ENCODE measurements at places on chromosomes 1 and 21.
A peak's percentile ranks its signal among the peaks of the same experiment; 100 is the strongest.

- no peak overlapping the region for H3K27ac ChIP-seq
- no peaks in the 10 kb centered on the region for H3K27me3 ChIP-seq
- ATAC-seq = no peak
- no peak overlapping the region for H3K4me3 ChIP-seq
- H3K36me3 ChIP-seq = no peaks in the 10 kb centered on the region
- no peaks in the 10 kb centered on the region for H3K4me1 ChIP-seq
Observed at GRCh38 chr21:39136711-39137110, 46.5 kb downstream of the PSMG1 start.

- H3K4me3 ChIP-seq = no peak overlapping the region
- H3K27ac ChIP-seq = no peak overlapping the region
- H3K27me3 ChIP-seq = no peaks in the 10 kb centered on the region
- H3K36me3 ChIP-seq = no peaks in the 10 kb centered on the region
Observed at GRCh38 chr1:10207810-10208209, 2.6 kb upstream of the KIF1B start.

DNA sequence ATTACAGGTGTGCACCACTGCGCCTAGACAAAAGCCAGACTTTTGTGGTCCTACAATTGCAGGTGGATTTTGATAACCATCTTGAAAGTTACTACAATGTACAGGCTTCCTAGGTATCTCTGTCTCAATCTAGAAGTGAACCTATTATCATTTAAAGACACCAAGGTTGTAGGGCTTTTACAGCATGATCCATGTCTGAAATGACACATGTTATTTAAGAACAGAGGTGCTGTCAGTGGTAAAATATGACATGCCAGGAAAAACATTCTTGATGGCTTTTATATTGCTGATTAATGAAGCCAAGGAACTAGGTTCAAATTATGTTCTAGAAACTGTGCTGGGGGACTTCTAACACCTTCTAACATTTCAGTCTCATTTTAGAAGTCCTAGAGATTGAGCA lies 253.1 kb downstream of the SDCCAG8 start:
- H3K27ac ChIP-seq = no peak overlapping the region
- ATAC-seq = no peak
- no peak overlapping the region for H3K4me3 ChIP-seq

- peak overlapping the region; percentile 98 for H3K27ac ChIP-seq
- H3K36me3 ChIP-seq = no peaks in the 10 kb centered on the region
- H3K27me3 ChIP-seq = no peaks in the 10 kb centered on the region
- no peak overlapping the region for H3K4me3 ChIP-seq
- peak; percentile 74 for ATAC-seq
Observed at GRCh38 chr1:46613661-46614603, 2.7 kb downstream of the MOB3C start.

GRCh38 chr21:43318368-43318767 lies 108.6 kb downstream of the SIK1 start:
- ATAC-seq = no peak
- H3K27me3 ChIP-seq = peaks cover 47% of the 10 kb centered on the region
- peaks cover 9% of the 10 kb centered on the region for H3K4me1 ChIP-seq
- H3K27ac ChIP-seq = no peak overlapping the region

All from gastroesophageal sphincter (tissue), 4 donors.